ENCODE measurements at places on chromosomes 7 and 10. TPM values are rescaled to one million over a fixed set of nuclear protein-coding genes. Genes with fewer than 3 reads are reported as not detected.

DNA sequence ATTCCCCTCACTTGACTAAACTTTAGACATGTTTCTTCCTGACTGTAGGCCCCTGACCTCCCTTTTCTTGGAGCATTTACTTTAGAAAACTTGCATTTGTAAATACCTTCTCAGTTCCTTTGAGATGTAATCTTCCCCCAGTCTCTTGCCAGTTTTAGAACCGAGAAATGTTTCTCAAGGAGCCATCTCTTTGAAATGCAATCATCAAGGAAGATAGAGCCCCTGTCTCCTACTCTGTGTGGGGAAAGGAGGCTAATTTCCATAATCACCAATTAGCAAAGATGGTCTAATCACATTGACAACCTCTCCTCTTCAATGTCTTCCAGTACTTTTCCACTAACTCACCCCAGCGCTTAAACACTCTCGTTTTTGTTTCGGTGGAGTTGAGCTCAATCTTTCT lies 70.0 kb upstream of the SMIM30 start:
- no peak for DNase-seq

GRCh38 chr10:78831461-78831860 lies 237.3 kb upstream of the ZMIZ1 start:
- DNase-seq = no peak

BLOC1S2 gene
- 74.6 TPM for polyA plus RNA-seq

SRI gene
- 278 TPM for polyA plus RNA-seq

MYO3A gene
- polyA plus RNA-seq = not detected
